ENCODE measurements at places on chromosomes 2 and 18.

DNA sequence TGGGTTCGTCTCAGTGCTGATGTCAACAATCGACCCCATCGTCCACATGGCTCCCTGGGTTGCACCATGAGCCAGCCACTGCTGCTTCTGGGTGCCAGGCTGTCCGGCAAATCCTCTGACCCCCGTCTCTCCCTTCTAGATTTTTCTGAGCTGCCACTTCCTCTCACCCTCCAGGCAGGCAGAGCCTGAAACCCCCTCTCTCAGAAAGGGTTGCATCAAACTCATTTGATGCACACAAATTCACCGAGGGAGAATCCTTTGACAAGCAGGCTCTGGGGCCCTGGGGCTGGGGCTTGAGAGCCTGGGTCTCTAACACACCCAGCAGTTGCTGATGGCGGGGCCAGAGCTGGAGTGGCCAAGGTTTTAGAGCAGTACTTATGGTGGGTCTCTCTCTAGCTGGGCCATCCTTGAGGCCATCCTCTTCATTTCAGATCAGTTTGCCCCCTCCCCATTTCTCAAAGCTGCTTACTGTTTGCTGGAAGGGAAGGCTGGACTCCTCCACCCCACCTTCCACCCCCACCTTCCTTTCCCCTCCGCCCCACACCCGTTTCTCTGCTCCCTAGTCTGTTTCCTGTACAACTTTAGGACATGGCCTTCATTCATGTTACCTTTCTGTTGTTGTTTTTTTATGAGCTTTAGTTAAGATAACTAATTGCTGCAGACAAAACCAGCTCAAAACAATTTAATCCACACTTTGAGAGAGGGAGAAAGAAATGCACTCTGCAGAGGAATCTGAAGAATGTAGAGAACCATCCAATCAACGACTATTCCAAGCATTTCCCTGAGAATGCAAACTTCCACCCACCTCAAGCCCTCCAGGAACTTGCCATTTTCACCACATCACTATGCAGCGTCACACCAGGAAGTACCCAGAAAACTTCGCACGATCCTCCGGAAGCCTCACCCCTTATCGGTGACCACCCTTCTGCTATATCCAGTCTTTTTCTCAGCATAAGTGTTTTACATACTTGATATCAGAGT, 69.5 kb downstream of the ARL4C start:
- no peak for DNase-seq

DNA sequence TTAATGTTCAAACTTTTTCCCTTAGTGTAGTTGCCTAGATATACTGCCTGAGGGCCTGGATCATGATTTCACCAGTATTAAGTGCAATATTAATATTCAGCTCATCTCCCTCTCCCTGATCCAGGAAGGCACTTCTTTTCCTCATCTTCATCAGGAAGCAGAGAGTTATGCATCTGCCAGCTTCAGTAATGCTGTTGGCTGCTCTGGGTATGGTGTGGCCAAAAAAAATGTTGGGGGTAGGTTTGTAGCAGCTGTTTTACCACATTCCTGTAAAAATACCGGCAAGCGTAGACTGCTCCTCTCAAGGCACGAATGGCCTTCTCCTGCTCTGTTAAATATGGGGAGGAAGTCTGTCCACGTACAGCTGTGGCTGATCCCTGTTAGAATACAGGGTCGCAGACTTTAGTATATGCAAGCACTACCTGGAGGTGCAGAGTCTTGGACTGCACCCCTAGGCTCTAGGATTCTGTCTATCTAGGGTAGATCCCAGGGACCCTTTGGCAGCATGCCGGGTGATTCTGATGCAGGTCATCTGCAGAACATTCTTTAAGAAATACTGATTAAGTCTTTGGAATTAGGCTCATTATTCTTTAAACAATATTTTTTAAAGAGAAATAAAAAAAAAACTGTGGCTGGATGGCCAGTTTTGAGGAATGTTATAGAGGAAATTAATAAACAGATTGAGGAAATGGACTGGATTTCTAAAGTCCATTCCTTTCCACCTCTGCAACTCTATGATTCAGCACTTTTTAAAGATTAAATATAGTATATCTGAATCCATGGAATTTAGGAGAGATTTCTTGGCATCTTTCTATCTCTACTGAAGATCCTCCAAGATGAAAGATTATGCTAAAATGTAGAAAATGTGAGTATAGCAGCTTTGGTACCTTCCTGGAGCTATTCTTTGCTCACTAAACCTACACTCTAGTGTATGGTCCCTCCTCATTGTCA, 21.0 kb upstream of the GLS start:
- DNase-seq: no peak

DNA sequence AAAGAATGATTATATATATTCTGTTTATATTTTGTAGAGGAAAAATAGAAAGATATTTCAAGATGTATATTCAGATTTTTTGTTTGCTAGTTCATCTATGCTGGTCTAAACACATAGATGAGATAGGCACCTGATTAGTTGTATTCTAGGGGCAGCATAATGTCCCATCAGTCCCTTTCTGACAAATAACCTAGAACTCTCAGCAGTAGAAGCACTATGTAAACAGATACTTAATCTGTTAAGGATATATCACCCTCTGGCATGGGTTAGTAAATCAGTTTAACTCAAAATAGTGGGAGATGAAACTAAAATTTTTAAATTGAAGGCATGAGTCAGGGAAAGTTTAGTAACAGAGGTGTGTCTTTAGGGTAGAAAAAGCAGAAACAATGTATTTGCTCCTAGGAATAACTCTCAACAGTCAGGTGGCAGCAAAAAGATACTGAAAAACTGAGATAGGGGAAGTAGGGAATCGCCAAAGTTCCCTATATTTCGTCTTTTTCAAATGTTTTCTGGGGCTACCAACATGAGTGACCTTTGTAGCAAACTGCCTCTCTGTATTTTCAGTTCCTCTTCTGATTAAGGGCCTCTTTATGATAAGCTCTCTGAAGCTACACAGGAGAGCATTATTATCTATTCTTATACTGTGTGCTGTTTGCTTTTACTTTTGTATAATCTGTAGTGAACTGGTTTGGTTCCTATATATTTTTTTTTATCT, 5.7 kb downstream of the PPP1R1C start:
- DNase-seq: no peak

DNA sequence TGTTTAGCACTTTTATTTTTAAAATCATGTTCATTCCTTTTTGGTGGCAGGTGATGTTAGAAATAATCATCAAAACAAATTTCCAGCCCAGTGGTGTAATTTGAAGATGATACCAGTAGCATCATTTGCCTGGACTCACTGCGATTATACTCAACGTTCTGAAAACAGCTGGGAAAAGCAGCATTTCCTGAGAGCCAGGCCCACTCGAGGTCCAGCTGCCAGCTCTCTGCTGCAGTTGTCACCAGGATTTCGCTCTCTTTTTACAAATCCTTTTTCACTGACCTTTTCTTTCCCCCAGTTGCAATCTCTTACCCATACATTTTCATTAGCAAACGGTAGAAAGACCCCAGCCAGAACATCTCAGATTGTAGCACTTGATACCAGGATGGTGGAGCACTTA, 110.6 kb upstream of the LYPD1 start:
- no peak for DNase-seq

DNA sequence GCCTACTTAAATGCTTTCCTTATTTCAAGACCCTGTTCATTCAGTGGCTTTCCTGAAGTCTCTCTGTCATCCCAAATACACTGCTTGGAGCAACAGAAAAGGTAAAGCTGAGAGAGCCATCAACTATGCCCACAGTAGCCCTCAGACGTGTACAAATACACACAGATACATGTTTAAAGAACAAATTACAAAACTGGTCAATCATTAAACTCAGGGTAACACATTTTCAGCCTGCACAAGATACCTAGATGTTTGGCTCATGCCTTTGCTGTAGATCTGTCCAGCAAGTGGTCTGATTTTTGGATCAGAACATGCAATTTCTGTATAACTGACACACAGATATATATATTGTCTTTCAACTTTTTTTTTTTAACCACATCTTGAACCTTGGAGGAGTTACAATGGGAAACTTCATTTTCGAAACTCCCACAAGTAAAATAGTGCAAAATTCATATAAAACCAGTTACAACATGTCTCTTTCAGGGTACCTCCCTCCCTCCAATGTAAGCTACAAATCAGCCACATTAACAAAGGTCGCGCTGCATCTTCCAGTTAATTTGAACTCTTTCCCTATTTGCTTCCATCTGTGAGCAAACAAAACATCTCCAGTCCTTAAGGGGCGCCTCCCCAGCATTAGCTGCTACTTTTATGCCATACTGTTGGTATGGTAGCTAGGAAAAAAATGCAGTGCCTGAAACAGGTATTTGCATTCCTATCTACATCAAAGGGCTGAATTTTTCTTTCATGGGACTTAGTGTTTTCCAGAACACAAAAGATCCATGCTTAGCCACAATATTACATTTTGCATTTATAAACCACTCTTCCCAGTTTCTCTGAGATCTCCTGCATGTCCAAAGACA, 311.9 kb downstream of the NRXN1 start:
- no peak for DNase-seq

DNA sequence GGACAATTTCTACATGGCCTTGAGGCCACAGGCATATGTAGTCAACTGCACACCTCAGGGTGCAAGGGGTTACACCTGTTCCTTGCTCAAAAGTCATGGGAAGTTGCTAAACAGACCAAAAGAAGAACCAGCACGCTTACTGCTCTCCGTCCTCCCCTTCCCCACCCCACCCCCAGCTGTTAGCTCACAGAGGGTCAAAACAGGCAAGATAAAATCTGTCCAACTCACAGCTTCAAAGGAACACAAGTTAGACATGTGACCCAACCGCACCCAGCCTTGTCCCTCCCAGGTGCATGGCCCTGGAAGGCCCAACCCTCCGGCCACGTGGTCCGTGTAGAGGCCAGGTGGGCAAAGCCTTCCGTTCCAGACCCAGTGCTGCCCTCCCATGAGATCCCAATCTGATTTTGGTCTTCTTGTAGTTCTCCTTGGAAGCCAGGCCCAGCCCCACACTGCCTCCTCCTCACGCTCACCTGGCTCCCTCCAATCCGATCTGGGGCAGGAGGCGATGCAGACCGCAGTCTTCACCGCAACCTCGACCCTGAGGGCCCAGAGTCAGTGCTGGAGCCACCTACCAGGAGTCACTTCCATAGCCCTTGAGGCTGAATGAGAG, 14.5 kb upstream of the ASPRV1 start:
- no peak for DNase-seq

DNA sequence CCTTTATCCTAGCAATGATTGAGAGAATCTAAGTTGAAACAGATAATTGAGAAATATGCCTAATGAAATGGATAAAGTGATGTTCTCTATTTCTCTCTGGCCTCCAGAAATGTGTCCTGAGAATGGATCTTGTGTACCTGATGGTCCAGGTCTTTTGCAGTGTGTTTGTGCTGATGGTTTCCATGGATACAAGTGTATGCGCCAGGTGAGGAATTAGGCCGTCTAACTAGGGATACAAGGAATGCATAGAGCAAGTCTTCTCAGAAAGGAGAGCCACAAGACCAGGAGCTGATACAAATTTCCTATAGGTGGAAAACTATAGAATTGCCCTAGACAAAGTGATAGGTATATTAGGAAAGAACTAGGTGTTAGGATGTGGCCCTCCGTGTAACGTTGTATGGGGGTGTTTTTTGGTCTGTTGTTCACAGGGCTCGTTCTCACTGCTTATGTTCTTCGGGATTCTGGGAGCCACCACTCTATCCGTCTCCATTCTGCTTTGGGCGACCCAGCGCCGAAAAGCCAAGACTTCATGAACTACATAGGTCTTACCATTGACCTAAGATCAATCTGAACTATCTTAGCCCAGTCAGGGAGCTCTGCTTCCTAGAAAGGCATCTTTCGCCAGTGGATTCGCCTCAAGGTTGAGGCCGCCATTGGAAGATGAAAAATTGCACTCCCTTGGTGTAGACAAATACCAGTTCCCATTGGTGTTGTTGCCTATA, 592 bp upstream of the CAD start:
- no peak for DNase-seq

All from NCI-H187 (cell line).